ENCODE measurements at places on chromosomes 11 and 22.

DNA sequence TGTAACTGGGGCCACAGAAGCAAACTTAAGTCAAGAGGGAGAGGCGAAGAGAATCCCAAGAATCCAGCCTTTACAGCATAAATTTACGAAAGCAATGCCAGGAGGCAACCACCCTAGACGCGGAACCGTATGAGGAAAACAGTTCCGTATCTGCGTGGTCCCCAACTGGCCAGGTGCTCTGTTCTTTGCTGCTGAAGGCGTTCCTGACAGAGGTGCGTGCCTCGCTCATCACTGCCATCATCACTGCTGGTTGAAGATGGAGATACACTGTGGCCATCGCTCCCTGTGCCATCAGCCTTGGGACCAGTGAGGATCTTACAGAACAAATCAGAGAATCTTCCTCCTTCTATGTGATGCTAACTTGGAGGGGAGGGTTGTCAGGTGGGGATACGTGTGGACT is 270.5 kb upstream of the B3GAT1 start:
- no peak for DNase-seq

DNA sequence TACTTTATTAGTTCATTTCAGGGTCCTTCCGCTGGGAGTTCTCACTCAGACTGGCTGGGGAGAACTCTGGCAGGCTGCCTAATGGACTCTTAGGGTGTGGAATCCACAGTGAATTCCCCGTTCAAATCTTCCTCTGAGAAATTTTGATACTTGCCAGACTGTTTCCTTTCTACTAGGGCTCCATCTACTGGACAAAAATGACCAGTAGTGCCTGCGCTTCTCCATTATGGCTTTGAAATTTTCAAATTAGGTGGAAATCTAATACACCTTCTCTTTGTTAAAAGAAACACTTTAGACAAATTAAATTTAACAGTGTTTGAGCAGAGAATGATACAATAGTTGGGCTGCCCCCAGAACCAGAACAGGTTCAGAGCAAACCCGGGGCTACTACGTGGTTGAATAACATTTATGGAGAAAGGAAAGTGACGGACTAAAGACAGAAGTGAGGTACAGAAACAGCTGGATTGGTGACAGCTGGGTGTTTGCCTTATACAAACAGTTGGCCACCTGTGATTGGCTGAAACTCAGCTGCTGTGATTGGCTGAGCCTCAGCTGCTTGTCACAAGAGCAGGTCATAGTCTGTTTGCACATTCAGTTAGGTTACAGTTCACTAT is 52.9 kb upstream of the FDX1 start:
- peak; percentile 59 for DNase-seq

- DNase-seq: no peak
These were observed 24.0 kb downstream of the TRIM66 start for GRCh38 chr11:8658321-8659057.

DNA sequence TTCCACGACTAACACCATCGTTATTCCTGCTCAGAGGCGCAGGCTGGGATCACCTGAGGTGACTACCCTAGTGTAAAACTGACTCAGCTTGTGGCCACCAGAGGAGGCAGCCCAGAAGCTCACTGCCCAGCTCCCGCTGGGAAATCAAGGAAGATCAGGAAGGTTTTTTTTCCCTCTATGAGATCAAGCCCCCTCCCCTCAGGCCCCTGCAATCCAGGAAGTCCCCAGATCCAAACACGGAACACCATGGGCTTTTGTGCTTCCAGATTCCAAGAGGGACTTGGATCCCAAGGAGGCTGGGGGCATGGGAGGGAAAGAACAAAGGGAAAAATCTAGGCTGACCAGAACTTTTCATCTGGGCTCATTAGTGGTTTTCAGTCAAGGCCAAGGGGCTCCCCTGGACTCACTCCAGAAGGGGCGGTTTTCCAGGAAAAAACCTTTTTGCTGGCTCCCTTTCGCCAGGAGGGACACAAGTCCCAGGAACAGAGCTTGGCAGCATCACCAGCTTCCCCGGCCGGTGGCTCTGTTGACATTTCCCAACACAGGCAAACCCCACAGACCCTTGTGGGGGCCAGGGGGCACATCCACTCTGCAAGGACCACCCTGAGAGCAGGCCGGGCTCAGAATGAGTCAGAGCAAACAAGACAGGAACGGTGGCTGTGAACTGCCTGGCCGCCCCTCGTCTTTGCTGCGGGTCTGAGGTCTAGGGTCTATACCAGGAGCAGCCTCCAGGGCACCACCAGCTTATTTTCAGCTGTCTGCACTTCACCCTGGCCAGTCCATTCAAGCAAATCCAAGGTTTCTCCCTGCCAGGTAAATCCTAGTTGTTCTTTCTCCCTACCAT is 36.8 kb downstream of the MYH9 start:
- DNase-seq: no peak

DNA sequence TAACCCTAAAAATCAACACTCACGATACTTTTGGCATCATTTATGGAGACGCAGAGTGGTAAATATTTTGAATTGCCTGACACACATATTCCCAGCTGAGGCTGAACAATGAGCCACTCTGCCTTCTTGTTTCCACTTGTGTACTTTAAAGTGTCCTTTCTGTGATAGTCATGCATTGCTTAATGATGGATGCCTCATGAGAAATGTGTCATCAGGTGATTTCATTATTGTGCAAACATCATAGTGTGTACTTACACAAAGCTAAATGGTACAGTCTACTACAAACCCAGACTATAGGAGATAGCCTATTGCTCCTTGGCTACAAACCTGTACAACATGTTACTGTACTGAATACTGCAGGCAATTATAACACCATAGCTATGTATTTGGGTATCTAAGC is 44.2 kb downstream of the MRE11 start:
- no peak for DNase-seq

DNA sequence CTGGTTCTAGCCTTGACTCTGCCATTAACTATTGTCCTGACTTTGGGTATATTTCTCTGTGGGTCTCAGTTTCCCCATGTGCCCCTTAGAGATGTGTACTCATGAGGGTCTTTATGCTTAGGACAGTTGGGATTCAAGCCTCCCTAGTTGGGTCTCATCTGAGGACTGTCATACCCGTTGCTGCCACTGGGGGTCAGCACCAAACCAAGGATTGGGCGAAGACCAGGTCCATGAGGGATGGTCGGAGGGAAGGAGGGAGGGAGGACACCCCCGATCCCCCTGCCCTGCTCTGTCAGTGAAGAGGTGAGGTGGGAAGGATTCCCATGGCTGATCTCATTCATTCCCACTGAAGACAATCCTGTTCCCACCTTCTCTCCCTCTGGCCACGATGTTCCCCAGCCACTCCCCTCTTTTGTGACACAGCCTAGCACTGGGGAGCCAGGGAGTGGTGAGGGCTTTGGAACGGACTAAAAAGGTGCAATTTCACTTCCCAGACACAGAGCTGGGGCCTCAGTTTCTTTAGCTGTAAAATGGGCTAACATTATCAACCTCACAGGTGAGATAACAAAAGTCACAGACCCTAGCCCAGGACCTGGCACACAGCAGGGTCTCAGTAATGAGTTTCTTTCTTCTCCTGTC is 12.4 kb upstream of the KLHL35 start:
- no peak for DNase-seq

DNA sequence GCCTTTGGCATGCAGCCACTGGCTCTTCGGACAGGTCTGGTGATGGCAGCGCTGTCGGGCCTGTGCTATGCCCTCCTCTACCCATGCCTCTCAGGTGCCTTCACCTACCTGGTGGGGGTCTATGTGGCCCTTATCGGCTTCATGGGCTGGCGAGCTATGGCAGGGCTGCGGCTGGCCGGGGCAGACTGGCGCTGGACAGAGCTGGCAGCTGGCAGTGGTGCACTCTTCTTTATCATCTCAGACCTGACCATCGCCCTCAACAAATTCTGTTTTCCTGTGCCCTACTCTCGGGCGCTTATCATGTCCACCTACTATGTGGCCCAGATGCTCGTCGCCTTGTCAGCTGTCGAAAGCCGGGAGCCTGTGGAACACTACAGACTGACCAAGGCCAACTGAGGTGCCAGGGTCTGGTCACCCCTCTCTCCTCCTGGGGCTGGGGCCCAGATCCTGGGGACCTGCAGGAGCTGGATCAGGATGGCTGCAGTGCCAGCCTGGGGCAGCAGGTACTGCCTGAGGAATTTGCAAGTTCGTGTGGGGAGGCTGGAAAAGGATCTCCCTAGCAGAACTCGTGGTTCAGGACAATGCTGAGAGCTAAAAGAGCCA is 3.1 kb downstream of the TMEM86A start:
- no peak for DNase-seq

DNA sequence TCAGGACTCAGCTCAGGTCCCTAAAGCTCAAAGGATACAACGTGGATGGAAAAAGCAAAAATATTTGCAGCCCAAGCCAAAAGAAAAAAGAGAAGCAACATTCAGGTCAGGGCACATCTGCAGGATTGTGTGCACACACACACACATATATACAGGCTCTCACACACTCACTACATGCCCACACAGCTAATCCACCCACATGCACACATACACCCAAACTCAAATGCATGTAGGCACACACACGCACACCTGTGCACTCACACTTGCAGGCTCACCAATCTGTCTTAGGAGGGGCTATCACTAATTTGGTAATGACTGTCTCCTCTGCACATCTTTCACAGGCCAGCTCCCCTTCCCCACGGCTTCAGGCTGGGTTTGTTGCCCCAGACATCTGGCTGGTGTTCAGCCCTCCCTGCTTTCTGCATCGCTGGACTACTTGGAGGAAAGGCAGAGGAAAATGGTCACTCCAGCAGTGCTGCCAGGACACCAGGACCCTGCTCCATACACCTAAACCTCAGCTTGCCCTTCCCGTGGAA is 103.6 kb upstream of the DRD2 start:
- no peak for DNase-seq

GRCh38 chr22:29163808-29164207 is 41.9 kb upstream of the EMID1 start:
- no peak for DNase-seq

GRCh38 chr11:112355726-112356125 is 95.1 kb upstream of the PLET1 start:
- no peak for DNase-seq

DNA sequence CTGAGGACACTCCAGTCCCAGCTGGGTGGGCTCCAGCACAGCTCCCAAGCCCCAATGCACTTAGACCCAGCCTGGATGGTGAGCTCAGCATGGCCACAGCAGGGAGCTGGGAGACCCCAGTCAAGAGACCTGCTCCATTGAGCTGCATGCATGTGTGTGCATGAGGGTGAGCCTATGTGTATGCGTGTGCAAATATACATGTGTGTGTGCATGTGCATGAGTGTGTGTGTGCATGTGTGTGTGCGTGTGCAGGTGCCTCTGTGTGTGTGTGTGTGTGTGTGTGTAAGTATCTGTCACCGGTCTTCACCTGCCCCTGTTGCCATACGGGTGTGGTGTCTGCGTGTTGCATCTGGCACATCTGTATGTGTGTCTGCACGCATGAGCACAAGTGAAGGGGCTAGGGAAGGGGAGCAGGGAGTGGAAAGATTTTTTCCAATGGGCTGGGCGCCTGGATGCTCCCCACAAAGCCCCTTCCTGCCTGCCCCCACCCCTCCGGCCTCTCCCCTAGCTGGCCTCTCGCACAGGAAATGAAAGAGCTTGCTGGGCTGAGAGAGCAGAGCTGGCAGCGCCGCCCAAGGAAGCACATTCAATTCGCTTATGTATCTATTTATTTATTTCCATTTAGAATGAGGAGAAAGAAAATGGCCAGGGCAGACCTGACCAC is 4.1 kb downstream of the TSPAN32 start:
- no peak for DNase-seq

DNA sequence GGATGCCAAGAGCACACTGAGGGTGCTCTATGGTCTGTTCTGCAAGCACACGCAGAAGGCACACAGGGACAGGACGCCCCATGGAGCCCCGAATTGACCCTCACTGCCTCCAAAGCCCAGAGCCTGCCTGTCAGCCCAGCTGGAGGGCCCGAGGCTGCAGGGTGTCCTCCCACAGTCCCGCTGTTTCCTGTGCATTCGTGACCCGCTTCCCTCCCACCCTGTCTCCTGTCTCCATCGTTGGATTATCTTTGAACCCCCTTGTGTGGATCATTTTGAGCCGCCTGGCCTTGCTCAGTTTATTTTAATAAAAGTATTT is 25.6 kb downstream of the PARVG start:
- no peak for DNase-seq
